ENCODE measurements at places on chromosomes 3 and 15.

- no peak for DNase-seq
Measured at GRCh38 chr15:71889385-71889784, 79.0 kb downstream of the NR2E3 start.

GRCh38 chr15:42150219-42150970, 6.0 kb downstream of the PLA2G4F start:
- DNase-seq = no peak

- no peak for DNase-seq
Measured at GRCh38 chr3:5553203-5553602, 365.7 kb downstream of the EDEM1 start.

GRCh38 chr3:136195258-136196063, 674 bp downstream of the MSL2 start:
- DNase-seq = peak; percentile 27

DNA sequence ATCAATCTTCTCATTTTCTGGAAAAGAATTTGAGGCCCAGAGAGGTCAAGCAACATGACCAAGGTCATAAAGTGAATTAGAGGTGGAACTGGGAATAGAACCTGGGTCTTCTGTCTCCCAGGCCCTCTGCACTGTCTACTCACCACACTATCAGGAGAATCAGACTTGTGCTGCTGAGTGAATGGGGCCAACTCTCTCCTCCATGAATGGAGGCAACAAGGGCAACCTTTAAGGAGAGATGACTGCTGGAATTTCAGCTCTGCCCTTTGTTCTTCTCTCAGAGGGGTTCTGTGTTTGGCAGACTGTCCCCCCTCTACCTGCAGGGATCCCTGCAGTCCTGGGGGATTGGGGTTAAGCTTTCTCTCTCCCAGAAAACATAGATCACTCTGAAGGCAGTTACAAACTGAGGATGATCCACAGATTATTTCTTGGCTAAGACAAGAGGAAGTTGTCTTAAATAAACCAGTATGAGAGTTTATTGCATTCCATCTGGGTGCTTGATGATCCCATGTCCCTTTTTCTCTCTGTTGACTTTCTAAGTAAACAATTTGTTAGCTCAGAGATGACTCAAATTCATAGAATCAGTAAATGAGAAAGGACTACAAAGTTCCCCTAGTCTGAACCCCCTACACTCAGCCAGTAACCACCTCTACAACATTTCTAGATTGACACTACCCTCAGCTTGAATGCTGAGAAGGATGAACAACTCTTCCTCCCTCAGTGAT, 99.0 kb upstream of the LIPC start:
- DNase-seq = no peak

- peak; percentile 98 for DNase-seq
Measured at GRCh38 chr3:46110701-46111493, 83.6 kb upstream of the XCR1 start.

DNA sequence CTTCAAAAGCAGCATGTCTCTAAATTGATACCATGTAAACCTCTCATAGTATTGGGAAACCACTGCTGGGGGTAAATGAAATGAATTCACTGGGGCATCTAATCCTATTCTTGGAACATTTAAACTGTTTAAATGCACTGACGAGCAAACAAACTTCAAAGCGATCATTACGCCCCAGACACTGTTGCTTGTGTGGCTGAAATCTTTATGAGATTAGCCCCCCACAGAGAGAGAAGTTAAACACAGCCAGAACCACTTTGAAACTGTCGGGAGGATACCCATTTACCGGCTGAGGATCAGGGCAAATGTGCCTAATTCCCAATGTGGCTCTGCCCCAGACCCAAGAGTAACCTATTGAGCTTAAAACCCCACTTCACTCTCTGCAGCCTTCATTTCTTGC, 308.4 kb upstream of the CDIN1 start:
- DNase-seq = no peak

- DNase-seq = no peak
Measured at GRCh38 chr15:64574301-64575017, 114.1 kb downstream of the ZNF609 start.

DNA sequence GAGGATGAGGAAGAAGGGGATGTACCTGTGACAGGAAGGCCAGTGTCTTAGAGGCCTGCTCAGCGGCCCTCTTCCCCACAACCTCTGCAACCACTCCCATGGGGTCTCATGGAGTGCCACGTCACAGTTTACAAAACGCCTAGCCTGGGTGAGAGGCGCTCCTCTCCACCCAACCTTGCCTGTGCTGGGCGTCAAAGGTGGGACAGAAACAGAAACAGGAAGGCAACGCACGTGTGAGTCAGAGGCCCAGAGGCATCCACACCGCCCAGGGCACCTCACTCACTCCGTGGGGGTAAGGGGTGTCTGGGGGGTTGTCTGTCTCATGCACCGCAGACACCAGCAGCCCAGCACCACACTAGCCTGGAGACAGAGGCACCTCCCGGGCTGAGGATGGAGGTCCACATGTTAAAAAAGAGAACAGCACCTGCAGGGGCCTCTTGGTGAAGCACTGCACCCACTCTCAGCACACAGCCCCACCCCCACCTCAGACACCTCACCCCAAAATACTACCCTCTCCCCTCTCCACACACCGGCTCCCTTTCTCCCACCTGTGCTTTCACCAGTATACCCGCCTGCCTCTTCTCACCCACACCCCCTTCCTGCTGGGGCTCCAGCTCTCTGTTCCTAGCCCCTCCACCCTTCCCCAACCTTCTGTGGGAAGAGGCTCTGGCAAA, 4.7 kb upstream of the CALML4 start:
- DNase-seq = no peak

DNA sequence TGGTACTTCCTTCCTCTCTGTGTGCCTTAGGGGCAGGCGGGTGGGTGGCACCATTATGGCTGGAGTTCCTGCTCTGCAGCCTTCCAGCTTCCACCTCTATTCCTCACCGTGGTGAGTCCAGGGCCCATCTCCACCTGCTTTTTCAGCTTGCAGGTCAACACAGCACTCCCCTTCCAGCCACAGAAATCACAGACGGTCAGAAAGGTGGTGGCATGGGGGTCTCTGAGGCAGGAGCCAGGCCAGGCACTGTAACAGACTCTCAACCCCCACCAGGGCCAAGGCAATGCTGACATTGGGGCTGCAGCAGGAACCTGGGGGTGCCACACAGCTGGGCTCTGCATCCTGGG, 16.6 kb downstream of the KLF15 start:
- DNase-seq = no peak

- no peak for DNase-seq
Measured at GRCh38 chr3:123444023-123444422, 4.9 kb downstream of the ADCY5 start.

DNA sequence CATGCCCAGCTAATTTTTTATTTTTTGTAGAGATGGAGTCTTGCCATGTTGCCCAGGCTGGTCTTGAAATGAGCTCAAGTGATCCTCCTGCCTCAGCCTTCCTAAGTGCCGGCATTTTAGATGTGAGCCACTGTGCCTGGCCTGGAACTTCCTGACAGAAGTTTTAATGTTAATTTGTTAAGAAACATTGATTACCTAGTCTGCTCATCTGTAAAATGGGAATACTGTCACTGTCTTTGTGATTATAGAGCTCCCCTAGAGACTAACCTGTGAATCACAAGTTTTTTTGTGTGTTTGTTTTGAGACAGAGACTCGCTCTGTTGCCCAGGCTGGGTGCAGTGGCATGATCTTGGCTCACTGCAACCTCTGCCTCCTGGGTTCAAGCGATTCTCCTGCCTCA, 4.3 kb upstream of the EIF3J start:
- DNase-seq = no peak

Data from SIG-M5 (cell line).